ENCODE measurements at places on chromosomes 11 and 22. TPM values are rescaled to one million over a fixed set of nuclear protein-coding genes. Genes with fewer than 3 reads are reported as not detected.

- H3K27me3 ChIP-seq = no peaks in the 10 kb centered on the region
- no peak overlapping the region for H3K27ac ChIP-seq
- no peaks in the 10 kb centered on the region for H3K36me3 ChIP-seq
- no peaks in the 10 kb centered on the region for H3K4me1 ChIP-seq
- no peak overlapping the region for H3K4me3 ChIP-seq
- DNase-seq = no peak
Measured at GRCh38 chr11:19744130-19744529, 31.5 kb downstream of the NAV2 start.

- H3K4me1 ChIP-seq = no peaks in the 10 kb centered on the region
- no peaks in the 10 kb centered on the region for H3K36me3 ChIP-seq
- H3K4me3 ChIP-seq = no peak overlapping the region
Measured at GRCh38 chr22:23163665-23164064, 16.6 kb upstream of the BCR start.

DNA sequence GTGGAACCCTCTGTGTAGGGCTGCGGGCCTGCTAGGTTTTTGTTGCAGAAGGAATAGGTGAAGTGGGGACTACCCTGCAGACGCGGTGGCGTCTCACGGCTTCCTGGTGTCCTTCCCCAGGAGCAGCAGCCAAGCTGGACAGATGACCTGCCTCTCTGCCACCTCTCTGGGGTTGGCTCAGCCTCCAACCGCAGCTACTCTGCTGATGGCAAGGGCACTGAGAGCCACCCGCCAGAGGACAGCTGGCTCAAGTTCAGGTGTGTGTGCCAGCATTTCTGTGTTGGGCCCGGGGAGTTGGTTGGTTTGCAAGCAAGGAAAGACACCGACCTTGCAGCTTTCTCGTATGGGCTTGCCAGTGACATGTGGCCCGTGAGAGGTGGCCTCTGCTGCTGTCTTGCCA is 15.3 kb downstream of the TAB1 start:
- no peak overlapping the region for H3K27ac ChIP-seq
- no peak for DNase-seq
- no peaks in the 10 kb centered on the region for H3K4me1 ChIP-seq
- H3K27me3 ChIP-seq = no peaks in the 10 kb centered on the region

GRCh38 chr11:120334894-120335462 is 1.2 kb upstream of the ARHGEF12 start:
- DNase-seq = peak; percentile 90
- H3K4me3 ChIP-seq = peak overlapping the region; percentile 96
- no peaks in the 10 kb centered on the region for H3K27me3 ChIP-seq
- no peaks in the 10 kb centered on the region for H3K36me3 ChIP-seq
- H3K4me1 ChIP-seq = peaks cover 7% of the 10 kb centered on the region

DNA sequence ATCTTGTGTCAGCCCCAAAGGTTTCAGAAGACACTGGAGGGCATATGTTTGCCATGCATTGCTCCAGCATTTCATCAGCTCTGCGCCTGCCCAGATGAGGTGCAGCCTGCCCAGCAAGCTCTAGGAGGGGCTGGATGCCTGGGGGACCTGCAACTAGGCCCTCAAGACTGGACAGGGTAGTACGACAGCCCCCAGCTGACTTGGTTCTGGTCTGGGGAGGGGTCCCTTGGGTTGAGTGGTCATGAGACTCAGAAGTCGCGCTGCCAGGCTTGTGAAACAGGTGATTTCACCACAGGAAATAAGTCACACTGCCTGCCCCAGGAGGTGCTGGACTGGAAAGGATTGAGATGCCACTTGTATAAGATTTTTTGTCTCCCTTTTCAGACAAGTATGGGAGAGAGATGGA is 23.4 kb downstream of the TPBGL start:
- no peaks in the 10 kb centered on the region for H3K27me3 ChIP-seq
- H3K27ac ChIP-seq = no peak overlapping the region
- no peaks in the 10 kb centered on the region for H3K4me1 ChIP-seq
- DNase-seq = no peak
- H3K36me3 ChIP-seq = peaks cover under 1% of the 10 kb centered on the region

- H3K36me3 ChIP-seq = no peaks in the 10 kb centered on the region
- no peak overlapping the region for H3K4me3 ChIP-seq
- no peaks in the 10 kb centered on the region for H3K4me1 ChIP-seq
- no peak overlapping the region for H3K27ac ChIP-seq
Measured at GRCh38 chr11:9651481-9651880, 12.4 kb upstream of the SWAP70 start.

HTR3B gene
- not detected for total RNA-seq

PARVA gene
- total RNA-seq = 78.5 TPM

All from colonic mucosa (tissue), 4 donors.